MM.1S (cell line): ENCODE measurements at places on chromosomes 5 and 9.
A peak's percentile ranks its signal among the peaks of the same experiment; 100 is the strongest.

- DNase-seq = no peak
Measured at GRCh38 chr9:131397100-131397790, 3.4 kb downstream of the PRRC2B start.

DNA sequence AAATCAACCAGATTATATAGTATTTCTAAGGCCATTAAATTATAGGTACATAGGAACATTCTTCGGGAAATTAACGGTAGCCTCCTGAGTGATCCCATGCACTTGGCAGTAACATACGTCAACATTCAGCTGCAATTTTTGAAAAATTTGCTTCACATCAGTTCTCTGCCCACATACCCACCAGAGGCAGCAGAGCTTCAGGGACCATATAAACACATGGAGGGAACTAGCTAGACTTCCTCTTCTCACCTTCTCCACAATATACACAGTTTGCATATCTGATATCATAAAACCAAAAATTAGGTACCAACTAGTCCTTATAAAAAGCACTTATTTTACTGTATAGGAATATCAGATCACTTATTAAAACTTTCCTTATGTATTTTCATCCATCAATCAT lies 4.8 kb downstream of the PSIP1 start:
- DNase-seq = no peak

GRCh38 chr9:3023449-3023848 lies 179.6 kb upstream of the PUM3 start:
- no peak for DNase-seq

GRCh38 chr5:172420235-172420939 lies 33.9 kb downstream of the SH3PXD2B start:
- DNase-seq = peak; percentile 90

DNA sequence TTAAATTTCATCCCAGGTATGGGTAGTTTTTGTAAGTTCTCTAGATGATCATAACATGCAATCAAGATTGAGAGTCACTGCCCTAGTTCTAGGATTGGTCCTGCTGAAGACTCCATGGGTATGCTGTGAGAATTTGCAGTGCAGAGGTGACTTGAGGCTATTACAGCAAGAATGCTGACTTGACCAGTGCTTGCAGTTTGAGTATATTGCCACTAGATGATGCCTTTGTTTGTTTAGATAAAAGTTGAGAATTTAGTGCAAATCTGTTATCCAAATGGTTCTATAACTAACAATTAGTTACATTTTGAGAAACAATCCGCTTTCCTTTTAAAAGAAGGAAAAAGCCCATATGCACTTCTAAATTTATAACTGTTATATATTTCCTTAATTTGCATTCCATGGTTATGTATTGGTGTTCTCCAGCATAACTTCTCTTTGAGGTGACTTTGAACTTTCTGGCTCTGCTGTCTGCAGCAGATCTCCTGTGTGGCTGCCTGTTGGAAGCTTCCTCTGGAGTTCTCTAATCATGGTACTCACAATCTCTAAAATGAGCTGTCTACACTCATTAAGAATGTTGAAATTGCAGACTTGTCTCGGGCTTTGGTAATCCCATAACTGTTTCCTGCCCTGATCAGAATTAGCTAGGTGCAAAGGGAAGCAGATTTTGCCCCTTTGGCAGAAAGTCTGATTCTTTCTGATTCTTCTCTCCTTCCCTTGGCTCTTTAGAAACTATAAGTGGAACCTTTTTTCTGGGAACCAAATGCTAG lies 24.9 kb downstream of the MELK start:
- DNase-seq = no peak

GRCh38 chr5:131462454-131462853 lies 172.6 kb downstream of the RAPGEF6 start:
- DNase-seq = no peak

DNA sequence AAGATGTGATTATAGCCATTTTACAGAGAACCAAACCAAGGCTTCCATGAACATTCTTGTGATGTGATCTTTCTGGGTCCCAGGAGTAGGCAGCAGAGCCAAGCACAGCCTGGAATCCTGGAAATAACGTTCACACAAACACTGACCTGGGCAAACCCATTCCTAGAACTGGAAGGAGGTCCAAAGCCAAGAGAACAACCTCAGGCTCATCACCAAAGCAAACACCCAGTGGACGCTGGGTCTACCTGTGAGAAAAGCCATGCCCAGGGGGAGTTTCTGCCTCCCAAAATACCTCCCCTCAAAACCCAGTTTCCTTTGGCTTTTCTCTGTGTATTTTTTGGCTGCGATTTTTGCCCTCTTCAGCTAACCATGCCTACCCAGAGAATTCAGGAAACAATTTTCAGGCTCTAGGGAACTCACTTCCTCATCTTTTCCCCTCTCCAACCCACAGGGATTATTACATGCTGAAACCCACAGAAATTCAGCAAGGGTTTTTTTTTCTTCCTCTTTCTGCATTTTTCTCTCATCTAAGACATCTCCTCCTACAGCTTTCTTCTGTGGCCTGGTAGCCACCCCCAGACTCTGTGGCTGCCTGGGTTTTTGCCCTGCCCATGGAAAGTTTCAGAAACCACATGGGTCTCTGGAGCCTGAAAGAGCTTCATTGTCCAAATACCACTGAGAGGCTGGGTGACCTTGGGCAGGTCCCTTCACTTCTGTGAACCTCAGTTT lies 75.0 kb downstream of the TNC start:
- peak; percentile 9 for DNase-seq

GRCh38 chr5:38557308-38557710 lies 863 bp upstream of the LIFR start:
- DNase-seq = no peak
